ENCODE measurements at places on chromosomes 16 and 17.

DNA sequence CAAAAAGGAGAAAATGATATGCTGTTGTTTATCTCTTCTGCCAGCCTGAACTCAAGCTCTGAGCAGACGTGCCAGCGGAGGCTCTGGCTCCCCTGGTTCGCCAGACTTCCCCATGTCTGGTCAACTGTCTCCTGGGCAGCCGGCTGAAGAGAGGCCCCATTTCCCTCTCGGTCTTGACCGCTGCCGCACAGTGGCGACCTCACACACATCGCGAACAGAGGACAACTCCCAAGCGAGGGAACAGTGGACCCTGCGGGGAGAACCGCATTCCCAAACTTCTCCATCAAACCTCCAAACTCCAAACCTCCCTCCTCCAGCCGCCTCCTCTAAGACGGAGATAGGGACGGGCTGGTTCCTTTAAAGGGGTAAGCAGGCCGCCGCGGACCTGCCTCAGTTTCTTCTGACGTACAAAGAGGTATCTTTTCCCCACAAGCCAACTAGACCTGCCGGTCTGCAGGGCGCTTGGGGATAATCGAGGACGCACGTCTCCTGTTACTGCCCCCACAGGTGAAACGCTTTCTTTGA is 24.9 kb upstream of the RFFL start:
- DNase-seq, result peak; percentile 90

DNA sequence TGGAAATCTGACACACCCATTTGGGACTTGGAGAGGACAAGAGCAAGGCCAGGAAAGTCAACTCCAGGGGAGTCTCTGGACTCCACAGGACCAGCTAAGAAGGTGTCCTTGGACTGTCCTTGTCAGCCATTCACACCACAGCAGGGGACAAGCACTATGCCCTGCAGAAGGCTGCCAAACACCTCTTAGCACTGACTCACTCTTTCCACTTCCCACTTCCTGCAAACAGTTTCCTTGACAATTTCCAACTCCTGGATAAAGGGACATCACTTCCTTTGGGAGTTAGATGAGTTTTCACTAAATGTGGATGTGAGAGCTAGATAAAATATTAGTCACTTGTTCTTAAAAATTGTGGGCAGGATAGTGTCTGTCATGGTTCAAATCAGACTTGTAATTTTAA is 37.8 kb upstream of the BCAR1 start:
- no peak for DNase-seq

- DNase-seq, result no peak
These were observed 122.5 kb downstream of the GAS7 start for GRCh38 chr17:10075919-10076318.

- no peak for DNase-seq
These were observed 43.8 kb downstream of the RABEP1 start for GRCh38 chr17:5325851-5326250.

GRCh38 chr17:10920558-10921108 is 82.7 kb upstream of the PIRT start:
- no peak for DNase-seq

GRCh38 chr17:37713028-37713431 is 31.8 kb downstream of the HNF1B start:
- no peak for DNase-seq

DNA sequence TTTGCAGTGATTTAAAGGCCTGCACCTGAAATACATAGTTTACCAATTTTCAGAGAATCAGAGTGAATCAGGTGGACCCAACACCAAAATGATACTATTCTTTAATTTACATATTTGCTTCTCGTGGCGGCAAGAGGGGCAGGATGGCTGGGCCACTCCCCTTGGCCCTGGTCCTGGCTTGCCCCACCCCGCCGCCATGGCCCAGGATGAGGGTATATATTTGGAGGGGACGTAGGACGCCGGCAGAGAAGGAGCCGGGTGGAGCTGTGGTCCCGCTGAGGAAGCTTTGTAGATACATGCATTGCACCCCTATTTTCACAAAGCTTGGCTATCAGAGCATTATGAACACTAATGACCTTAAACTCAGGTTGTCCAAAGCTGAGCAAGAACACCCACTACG is 43.5 kb downstream of the EFCAB13 start:
- DNase-seq, result no peak

- DNase-seq, result no peak
These were observed 4.2 kb downstream of the OR3A2 start for GRCh38 chr17:3381957-3382356.

DNA sequence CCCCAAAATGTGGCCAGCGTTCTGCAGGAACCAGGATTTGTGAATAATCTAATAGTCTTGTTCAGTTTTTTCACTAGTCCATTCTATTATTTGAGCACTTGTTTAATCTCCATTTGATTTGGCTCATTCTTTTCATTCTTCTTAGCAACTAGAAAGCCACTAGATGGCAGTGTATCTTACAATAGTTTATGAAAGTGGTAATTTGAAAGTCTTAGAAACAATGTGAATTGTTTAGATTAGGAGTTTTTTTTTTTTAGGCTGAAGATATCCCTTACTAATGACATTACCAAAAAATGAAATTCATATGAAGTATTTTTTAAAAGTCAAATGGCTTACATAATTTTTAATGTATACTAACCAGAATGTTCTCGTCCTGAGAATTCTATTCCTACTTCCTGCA is 6.7 kb downstream of the ERI2 start:
- no peak for DNase-seq

- DNase-seq, result no peak
These were observed 696 bp downstream of the C17orf99 start for GRCh38 chr17:78146881-78147280.

DNA sequence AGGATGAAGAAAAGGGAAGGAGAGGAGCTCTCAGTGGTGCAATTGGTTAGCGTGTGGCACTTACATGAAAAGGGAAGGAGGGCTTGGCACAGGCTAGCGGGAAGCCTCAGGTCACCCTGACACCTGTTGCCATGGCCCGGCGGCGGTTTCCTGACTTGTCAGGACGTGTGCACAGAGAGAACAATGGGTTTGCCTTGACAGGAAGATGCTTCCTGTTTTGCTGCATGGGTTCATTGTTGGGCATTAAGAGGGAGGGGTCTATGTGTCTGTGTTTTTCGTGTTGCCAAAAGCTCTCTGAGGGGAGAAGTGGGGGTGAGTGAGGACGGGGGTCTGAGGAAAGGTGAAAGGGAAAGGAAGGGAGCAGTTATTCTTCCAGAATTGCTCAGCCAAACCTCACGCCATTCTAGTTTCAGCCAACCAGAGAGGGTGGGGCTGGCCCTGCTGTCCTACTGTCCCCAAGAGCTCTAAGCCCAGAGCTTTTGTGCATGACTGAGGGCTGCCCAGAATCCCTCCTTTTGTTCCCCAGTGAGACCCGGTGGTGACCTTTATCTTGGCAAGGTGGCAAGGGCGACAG is 17.1 kb upstream of the CCR7 start:
- no peak for DNase-seq

DNA sequence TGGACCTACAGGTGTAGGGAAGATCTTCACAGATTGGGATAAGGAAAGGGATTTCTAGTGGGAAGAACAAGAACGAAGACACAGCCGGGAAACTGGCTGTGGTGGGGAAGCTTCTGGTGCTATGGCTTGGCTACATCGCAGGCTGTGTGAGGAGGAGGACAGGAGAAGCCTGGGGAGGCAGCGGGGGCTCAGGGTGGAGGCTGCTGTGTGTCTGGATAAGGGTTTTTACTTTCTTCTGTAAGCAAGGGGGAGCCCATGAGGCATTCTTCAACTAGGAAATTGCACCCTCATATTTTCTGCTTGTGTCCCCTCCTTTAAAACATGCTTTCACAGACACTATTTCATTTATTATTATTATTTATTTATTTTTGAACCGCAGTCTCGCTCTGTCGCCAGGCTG is 2.9 kb upstream of the RHBDF2 start:
- DNase-seq, result no peak

DNA sequence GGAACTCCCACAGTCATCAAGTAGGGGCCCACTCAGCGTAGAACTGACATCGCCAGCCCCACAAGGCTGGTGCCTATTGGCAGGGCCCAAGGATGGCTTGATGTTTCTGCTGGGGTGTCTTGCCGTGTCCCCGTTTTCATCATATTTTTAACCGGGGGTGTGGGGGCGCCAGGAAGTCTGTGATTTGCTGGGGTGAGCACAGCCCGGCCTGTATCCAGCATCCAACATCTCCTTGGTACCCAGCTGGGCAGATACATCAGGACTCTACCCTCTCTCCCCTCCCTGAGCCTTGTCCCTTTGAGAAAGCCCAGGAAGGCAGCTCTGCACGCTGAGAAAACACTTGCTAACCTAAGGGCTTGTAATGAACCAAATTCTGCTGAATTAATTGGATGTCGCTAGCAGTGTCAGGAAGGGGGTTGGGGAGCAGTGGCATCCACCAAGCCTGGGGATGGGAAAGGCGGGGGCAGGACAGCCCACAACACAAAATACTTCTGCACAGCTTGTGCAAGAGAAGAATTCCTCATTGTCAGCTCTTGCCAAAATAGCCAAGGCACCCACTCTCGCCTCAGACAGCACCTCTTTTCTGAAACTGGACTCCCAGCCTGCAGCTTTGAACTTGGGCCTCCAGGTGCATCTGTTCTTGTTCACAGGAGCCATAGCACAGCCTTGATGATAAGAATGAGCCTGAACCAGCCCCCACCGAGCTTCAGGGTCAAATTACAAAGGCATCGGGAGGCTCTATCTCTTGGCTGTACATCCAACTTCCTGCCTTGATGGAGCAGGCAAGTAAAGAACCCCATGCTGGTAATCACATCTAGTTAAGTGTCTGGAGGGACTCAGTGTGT is 63.7 kb upstream of the LYRM9 start:
- DNase-seq, result no peak

- DNase-seq, result no peak
These were observed 105.6 kb upstream of the CHMP6 start for GRCh38 chr17:80885947-80886582.

DNA sequence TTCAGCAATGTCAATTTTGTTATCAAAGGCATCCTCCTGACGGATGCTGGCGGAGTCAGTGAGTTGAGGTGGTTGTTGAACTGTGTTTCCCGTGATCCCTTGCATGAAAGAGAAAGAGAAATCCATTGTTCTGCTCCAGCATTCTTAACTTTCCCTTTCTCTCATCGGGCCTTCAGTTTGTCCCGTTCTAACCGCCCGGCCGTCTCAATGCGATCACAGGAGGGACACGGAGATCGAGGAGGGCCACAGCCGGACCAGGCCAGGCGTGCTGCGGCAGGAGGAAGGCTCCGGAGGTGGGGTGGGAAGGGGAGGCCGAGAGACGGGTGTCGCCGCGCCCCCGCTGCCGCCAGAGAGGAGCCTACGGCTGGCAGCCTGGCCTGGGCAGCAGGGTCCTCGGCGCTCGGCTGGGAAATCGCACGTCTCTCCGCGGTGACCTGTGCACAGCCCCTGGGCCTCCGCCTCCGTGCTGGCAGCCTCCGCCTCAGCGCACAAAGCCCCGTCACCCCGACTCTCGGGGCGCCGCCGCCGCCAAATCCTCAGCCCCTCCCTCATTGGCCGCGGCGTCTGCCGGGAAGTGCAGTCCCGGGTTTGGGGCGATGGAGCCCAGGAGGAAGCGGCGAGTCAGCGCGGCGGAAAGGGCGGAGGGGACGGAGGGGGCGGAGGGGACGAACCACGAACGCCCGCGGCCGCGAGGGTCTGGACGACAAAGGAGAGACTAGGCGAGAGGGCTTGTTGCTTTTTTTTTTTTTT is 38.1 kb downstream of the SOST start:
- no peak for DNase-seq

GRCh38 chr16:31876951-31877828 is 3.6 kb downstream of the ZNF267 start:
- DNase-seq, result no peak

DNA sequence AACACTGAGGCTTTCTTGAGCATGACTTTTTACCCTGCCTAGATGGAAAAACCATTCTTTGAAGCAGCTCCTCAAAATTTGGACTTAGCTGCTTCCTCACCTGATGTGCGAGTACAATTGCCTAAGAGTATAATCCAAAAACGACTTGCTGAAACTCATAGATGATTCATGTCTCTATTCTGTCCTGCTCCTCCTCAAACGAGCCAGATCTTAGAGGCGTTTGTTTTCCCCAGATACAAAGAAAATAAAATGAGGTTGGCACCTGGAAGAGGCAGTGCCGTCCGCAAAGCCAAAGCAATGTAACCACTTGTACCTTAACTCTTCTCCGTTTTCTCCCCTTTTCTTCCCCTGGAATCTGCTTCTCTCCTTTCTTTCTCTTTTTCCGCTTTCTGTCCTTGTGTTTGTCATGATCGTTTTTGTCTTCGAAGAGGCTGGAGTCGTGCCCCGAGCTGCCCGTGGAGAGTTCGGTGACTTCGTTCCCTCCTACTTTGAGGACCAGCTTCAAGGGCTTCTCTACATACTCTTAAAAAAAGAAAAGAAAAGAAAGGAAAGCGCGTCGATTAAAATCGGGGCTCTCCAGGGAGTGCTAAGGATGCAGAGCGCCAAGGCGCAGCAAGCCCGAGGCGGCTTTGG is 895 bp downstream of the BRD7 start:
- no peak for DNase-seq

- no peak for DNase-seq
These were observed at the start of gene NDRG4 for GRCh38 chr16:58499615-58500351. NDRG4 (plus strand) TSS chr16:58500143; CDS start chr16:58500249, 106 bp downstream.

GRCh38 chr17:76868176-76868668 is at the start of gene MGAT5B:
MGAT5B (plus strand) TSS chr17:76868404; CDS start chr17:76869030, 626 bp downstream.
- no peak for DNase-seq

GRCh38 chr16:15689290-15689689 is 39.2 kb downstream of the NDE1 start:
- DNase-seq, result no peak

DNA sequence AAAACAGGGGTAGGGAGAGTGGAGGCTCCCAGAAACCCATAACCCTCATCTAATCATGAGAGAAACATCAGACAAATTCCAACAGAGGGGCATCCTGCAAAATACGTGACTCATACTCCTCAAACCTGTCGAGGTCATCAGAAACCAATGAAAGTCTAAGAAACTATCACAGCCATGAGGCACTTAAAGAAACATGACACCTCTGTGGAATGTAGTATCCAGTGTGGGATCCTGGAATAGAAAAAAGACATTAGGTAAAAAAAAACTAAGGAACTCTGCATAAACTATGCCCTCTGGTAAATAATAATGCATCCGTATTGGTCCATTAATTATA is 16.4 kb downstream of the CDH5 start:
- DNase-seq, result no peak

All from vagina (tissue), 2 donors.